ENCODE measurements at places on chromosomes 4 and X.

GRCh38 chrX:152575331-152575730 is 62.4 kb upstream of the GABRQ start:
- DNase-seq, result no peak

GRCh38 chr4:126446917-126447316 is 1132.2 kb downstream of the FAT4 start:
- no peak for DNase-seq

GRCh38 chrX:106177982-106178321 is 9.8 kb downstream of the PWWP3B start:
- DNase-seq, result peak; percentile 20

GRCh38 chr4:32672359-32672758 is 1952.2 kb downstream of the PCDH7 start:
- DNase-seq, result no peak

DNA sequence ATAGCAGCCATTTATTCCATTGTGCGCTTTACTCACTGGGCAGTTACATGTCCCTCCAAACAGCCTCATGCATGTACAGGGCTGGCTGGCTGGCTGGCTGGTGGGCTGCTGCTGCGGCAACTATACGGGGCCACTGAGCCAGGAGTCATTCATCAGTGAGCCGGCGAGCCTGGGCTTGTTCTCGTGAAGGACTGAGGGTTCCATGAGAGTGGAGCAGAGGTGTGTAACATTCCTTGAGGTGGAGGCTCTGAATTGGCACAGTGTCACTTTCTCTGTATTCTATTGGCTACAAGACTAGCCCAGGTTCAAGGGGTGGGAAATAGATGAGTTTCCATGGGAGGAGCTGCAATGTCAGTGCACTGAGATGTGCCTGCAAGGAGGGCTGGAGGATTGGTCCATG is 89.1 kb downstream of the ARHGAP10 start:
- DNase-seq, result no peak

DNA sequence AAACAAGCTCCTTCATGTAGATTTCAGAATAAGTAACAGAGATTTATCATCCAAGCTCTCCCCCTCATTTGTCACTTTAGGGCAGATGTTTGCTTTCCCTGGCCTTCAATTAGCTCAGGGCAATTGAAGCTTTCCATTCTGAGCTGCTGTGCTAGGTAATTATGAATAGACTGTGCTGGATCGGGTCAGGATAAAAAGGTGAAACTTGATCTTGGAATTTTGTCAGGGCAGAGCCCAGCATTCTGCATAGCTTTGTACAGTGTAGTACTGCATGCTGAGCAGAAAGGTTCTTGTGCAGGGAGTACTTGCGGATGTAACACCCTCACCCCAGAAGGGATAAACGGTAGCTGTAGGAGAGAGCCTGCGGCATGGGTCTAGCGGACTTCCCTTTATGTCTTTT is 64.0 kb upstream of the CLDN34 start:
- no peak for DNase-seq

GRCh38 chr4:169042608-169043007 is 32.6 kb upstream of the CBR4 start:
- no peak for DNase-seq

DNA sequence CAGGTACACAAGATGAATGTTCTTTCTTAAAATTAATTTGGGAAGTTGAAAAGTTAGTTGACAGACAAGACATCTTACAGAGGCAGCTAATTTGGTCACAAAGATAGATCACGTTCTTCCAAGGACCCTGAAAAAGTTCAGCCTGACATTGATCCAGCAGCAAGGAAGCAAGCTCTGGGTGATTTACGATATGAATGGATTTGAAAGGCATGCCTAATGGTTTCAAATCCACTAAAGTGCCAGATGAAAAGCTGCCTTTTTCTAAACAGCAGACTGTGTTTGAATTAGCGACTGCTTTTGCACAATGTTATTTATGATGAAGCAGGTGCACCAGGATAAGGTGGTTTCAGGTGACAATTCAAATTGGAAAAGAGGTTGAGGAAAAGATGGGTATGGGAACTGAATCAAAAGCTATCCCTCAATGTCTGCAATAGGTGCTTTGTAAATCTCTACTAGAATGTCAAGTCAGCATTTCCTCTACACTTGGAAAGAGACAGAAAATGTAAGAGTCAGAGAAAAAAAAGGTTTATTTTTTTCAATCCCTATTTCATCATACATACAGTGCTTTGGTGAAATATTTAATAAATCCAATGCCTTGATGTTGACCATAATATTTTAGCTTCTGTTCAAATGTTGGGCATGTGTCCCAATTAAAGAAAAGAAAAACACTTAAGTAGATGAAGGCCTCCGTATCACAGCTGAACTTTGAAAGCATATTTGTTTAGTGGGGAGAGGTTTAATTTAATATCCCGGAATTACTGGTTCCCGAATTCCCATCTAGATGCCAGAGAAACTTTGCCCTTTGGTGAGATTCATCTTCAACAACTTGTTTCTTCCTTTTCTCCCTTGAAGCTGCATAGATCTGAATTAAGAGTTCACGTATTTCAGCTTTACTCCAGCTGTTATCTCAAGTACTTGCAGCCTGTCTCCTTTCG is 6.0 kb downstream of the RASGEF1B start:
- no peak for DNase-seq

DNA sequence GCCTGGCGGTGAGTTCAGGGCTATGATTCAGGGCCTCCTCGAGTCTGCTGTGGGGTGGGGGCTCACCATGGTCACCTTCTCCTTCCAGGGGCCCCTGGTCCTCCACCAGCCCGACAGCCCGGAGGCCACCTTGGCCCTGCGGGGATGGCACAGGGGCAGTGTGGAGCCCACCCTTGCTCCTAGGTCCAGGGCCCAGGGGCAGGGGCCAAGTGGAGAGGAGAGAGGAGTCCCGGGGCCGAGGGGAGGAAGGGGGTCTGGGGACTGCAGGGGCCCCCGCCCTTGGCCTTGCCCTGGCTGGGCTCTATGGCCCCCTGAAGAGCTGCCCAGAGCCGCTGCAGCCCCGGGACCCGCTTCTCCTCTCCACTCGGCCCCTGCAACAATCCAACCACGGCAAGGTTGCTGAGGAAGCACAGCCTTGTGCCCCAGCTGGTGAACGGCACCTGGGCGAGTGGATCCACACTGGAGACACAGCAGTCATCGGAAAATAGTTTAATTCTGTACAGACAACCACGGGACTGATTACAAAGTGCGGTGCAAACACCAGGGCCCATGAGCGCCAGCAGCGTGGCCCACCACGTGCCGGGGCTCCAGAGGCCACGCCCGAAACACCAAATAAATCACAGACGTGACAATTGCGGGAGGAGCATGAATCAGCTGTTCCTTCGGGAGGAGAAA is 23.0 kb upstream of the CPLX1 start:
- no peak for DNase-seq

GRCh38 chr4:53543561-53543960 is 47.7 kb downstream of the LNX1 start:
- DNase-seq, result no peak

All from fibroblast of pulmonary artery (primary cell).